ENCODE measurements at places on chromosomes 1 and 21.

GRCh38 chr1:241560146-241560848, 28.1 kb downstream of the KMO start:
- no peak for DNase-seq
- peaks cover 32% of the 10 kb centered on the region for H3K4me1 ChIP-seq
- H3K27ac ChIP-seq, result peak overlapping the region; percentile 86
- H3K36me3 ChIP-seq, result peaks cover 16% of the 10 kb centered on the region
- no peak overlapping the region for H3K4me3 ChIP-seq

GRCh38 chr1:157189986-157190982, 52.1 kb upstream of the ETV3 start:
- no peaks in the 10 kb centered on the region for H3K27me3 ChIP-seq
- H3K4me3 ChIP-seq, result no peak overlapping the region
- DNase-seq, result peak; percentile 14

DNA sequence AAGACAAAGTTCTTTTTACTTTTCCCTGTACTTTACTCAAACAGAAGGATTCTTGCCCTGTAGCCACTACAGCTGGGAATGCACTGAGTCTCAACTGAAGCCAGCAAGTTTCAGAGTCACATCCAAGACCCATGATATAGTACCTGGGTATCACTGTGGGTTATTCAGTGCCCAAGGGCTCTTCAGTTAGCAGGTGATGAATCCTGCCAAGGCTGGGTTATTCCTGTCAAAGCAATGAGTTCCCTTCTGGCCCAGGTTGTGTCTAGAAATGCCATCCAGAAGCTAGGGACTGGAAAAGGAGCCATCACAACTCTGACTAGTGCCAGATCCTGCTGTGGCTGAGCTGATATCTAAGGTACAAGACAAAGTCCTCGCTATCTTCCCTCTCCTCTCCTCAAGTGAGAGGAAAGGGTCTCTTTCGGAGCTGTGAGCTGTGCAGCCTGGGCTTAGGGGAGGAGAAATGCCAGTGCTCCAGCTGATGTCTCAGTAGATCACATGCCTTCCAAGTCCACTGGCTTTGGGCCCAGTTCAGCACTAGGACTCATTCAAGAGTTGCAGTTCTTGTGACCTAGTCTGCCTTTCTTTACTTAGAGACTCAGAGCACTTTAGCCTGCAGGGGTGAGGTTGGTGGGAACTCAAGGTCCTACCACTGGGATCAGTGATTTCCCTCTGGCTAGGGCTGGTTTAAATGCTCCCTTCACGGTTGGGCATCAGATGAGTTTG, 369.4 kb downstream of the TBX15 start:
- no peaks in the 10 kb centered on the region for H3K36me3 ChIP-seq
- no peaks in the 10 kb centered on the region for H3K4me1 ChIP-seq
- H3K4me3 ChIP-seq, result no peak overlapping the region
- H3K27ac ChIP-seq, result no peak overlapping the region
- no peak for DNase-seq

DNA sequence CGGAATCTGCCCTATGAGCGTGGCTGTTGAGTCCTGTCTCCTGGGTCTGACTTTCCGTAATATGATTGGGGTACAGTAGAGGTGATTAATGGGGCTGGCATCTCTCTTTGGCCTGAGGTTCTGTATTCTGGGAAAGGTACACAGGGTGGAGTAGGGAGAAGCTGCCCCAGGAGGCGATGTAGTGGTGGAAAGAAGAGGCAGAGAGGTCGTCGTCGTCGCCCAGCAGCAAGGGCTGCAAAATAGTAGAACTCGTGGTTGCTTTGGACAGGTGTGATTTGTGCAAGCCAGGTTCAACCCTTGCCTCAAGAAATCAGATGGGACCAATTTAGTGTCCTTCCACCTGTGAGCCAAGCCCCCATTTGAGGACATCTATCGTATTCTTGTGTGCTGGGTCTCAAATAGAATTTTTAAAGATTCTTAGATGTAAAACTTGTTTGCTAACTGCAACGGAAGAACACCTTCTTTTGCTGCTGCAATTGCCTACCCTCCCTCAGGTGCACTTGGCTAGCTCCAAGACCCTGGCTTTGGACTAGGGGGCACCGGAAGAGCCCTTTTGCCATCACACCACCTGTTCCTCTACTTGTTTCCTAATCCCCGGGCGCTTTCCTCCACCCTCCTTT, 1.3 kb upstream of the HMGN2 start:
- peaks cover 39% of the 10 kb centered on the region for H3K4me1 ChIP-seq
- DNase-seq, result no peak
- no peaks in the 10 kb centered on the region for H3K27me3 ChIP-seq
- peak overlapping the region; percentile 94 for H3K4me3 ChIP-seq

- no peak overlapping the region for H3K27ac ChIP-seq
- H3K27me3 ChIP-seq, result no peaks in the 10 kb centered on the region
- no peaks in the 10 kb centered on the region for H3K4me1 ChIP-seq
- H3K4me3 ChIP-seq, result no peak overlapping the region
- H3K36me3 ChIP-seq, result no peaks in the 10 kb centered on the region
Measured at GRCh38 chr1:8602471-8603219, 214.8 kb downstream of the RERE start.

GRCh38 chr1:198232940-198233675, 76.3 kb downstream of the NEK7 start:
- no peak overlapping the region for H3K27ac ChIP-seq
- H3K27me3 ChIP-seq, result no peaks in the 10 kb centered on the region

- no peaks in the 10 kb centered on the region for H3K27me3 ChIP-seq
- no peaks in the 10 kb centered on the region for H3K4me1 ChIP-seq
- H3K27ac ChIP-seq, result no peak overlapping the region
- H3K4me3 ChIP-seq, result no peak overlapping the region
- no peaks in the 10 kb centered on the region for H3K36me3 ChIP-seq
Measured at GRCh38 chr1:183019139-183019740, 4.0 kb upstream of the LAMC1 start.

GRCh38 chr21:46092026-46092764, 5.7 kb upstream of the COL6A2 start:
- no peak overlapping the region for H3K4me3 ChIP-seq
- DNase-seq, result no peak
- no peaks in the 10 kb centered on the region for H3K4me1 ChIP-seq
- H3K36me3 ChIP-seq, result no peaks in the 10 kb centered on the region
- H3K27ac ChIP-seq, result peak overlapping the region; percentile 19
- no peaks in the 10 kb centered on the region for H3K27me3 ChIP-seq

DNA sequence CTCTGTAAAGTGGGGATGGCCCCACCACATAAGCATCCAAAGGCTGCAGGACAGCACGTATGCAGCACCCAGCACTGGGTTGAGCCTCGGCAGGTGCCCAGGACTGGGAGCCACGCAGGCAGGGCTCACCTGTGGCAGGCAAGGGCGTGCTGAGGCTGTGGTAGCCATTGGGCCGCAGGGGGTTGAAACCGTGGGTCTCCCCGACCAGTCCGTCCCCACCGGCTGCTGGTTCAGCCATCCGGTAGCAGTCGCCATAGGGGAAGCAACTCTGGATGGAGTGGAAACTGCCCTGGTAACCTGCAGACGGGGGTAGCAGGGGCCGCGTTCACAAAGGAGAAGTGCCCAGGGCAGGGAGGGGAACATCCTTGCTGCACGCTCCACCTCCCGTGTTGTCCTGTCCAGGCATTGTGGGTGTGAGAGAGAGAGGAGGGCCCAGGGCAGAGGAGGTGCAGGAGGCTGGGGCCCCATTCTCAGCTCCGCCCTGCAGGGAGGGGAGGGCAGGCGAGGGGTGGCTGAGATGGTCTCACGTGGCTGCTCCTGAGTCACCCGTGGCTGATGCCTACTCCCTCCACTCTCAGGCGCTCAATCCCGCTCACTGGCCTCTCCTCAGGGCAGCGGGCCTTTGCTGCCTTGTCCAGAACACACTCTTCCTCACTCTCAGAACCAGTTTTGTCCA, 49.9 kb downstream of the DMRTB1 start:
- no peak for DNase-seq
- H3K36me3 ChIP-seq, result no peaks in the 10 kb centered on the region

GRCh38 chr1:52603630-52604029, 1.5 kb downstream of the GPX7 start:
- no peaks in the 10 kb centered on the region for H3K36me3 ChIP-seq
- H3K27me3 ChIP-seq, result no peaks in the 10 kb centered on the region
- peaks cover 12% of the 10 kb centered on the region for H3K4me1 ChIP-seq
- H3K4me3 ChIP-seq, result no peak overlapping the region
- DNase-seq, result no peak

GRCh38 chr1:183461350-183461749, 10.9 kb upstream of the SMG7 start:
- H3K4me1 ChIP-seq, result peaks cover 3% of the 10 kb centered on the region
- no peaks in the 10 kb centered on the region for H3K27me3 ChIP-seq
- DNase-seq, result no peak
- no peaks in the 10 kb centered on the region for H3K36me3 ChIP-seq
- no peak overlapping the region for H3K4me3 ChIP-seq
- H3K27ac ChIP-seq, result no peak overlapping the region

GRCh38 chr1:185551008-185551407, 183.2 kb upstream of the HMCN1 start:
- no peaks in the 10 kb centered on the region for H3K4me1 ChIP-seq
- no peak overlapping the region for H3K4me3 ChIP-seq
- no peaks in the 10 kb centered on the region for H3K36me3 ChIP-seq
- no peak for DNase-seq

DNA sequence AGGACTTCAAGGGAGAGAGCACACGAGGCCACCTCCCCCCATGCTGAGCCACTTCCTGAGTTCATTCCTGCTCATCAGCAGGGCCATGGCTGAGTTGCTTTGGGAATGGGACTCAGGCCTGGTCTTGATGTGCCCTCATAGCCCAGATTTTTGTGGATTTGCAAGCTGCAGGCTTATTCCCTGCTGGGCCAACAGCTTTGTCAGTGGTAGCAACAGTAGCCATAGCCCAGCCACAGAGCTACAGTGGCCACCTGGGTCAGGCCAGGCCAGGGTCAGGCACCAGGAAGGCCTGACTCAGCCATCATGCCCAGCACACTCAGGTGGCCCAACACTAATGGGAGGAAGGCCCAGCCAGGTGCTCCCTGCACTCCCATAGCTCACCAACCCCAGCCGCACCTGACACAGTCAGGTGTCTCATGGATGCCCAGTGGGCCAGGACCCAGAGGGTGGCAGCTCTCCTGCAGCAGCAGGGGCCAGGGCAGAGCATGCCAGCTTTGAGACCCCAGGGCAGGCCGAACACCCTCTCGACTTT, 33.5 kb downstream of the EPHA2 start:
- peaks cover 23% of the 10 kb centered on the region for H3K4me1 ChIP-seq
- no peak for DNase-seq
- no peak overlapping the region for H3K27ac ChIP-seq
- no peaks in the 10 kb centered on the region for H3K27me3 ChIP-seq

DNA sequence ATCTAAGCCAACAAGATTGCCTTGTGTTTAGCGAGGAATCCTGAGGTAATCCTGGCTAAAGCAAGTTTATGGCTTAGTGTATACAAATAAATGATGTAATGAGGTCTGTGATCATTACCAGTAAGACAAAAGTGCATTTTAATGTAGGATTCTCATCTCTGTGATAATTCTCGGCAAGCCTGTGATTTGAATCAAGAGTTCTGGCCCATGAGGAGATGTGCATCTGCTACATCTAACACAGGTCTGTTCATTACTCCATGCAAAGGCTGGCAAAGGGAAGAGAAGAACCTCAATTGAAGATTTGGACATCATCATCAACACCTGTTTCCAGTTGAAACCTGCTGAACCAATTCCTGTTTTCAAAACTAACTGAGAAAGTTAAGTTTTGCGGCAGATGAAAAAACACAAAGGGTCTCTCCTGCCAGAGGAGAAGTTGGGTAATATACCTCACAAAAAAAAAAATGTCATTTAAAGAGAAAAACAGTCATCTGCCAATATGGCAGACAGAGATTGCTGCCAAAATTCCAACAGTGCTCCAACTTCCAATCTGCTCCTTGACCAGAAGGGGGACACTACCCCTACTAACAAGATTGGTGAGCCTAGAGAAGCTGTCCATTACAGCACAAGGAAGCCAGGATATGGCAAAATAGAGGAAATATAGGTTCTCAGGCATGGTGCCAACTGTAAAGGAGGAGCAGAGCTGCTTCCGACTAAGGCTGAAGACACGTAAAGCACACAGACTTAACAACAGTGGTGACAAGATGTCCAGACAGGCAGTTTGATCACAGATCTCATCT, 453.7 kb downstream of the TTLL7 start:
- DNase-seq, result no peak
- no peak overlapping the region for H3K4me3 ChIP-seq
- H3K27me3 ChIP-seq, result no peaks in the 10 kb centered on the region
- no peaks in the 10 kb centered on the region for H3K36me3 ChIP-seq
- no peaks in the 10 kb centered on the region for H3K4me1 ChIP-seq

- peaks cover 12% of the 10 kb centered on the region for H3K4me1 ChIP-seq
- DNase-seq, result no peak
- H3K36me3 ChIP-seq, result no peaks in the 10 kb centered on the region
- no peak overlapping the region for H3K27ac ChIP-seq
- H3K4me3 ChIP-seq, result no peak overlapping the region
Measured at GRCh38 chr1:914891-915280, 8.8 kb upstream of the SAMD11 start.

Measured in liver (tissue), 10 donors.